ENCODE measurements at places on chromosomes 6 and 20. TPM values are rescaled to one million over a fixed set of nuclear protein-coding genes. Genes with fewer than 3 reads are reported as not detected.

Gene VWA7
- polyA plus RNA-seq = 2.5 TPM

DNA sequence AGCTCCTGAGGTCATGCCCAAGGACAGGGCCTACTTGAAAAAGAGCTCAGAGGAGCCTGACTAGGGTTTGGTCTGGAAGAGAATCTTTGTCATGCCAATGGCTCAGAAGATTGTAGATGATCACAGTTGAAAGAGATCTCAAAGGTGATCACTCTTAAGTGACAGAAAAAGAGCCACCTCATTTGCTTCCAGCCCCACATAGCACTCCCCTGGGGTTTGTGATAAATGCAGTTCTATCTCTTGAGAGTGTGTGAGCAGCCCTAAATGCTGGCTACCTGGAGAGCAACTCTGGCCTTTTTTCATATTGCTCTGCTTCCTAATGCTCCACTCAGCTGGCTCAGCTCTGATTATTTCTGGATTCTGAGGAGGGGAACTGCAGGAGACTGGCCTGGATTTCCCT is 39.3 kb downstream of the KLHL32 start:
- DNase-seq = no peak

- no peak for DNase-seq
Observed at GRCh38 chr20:14723614-14724013, 386.2 kb upstream of the FLRT3 start.

Gene HLA-DMA
- polyA plus RNA-seq = 5.6 TPM

GRCh38 chr6:105628156-105628860 is 225.4 kb upstream of the PREP start:
- no peak for DNase-seq

GRCh38 chr6:56223995-56224394 is 23.4 kb downstream of the COL21A1 start:
- DNase-seq = no peak

Gene CNBD2
- 0.17 TPM for polyA plus RNA-seq

Gene RGS19
- 5.0 TPM for polyA plus RNA-seq

DNA sequence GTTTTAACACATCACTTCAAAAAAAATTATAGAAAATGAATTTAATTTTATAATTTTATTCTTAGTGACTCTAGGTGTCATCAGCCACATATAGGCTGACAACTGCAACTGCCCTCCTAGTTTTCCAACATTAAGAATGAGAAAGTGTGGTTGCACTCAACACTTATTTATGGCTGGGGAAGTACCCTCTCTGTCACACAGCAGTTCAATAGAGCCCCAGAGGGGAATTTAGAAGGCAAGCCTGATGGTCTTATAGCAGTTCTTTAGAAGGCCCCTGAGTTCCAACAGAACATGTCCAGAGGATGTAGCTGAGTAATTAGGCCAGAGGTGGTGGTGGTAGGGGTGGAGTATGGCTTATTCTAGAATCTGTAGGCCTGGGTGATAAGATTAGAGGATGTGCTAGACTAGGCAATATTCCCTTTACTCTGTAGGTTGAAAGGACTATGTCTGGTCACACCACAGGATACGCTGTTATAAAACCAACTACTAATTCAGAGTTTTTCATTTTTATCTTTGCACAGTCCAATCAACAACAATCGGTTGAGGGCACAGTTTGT is 226.5 kb upstream of the CITED2 start:
- DNase-seq = no peak

Gene PPP1R3G
- polyA plus RNA-seq = 2.1 TPM

Gene EFCAB8
- polyA plus RNA-seq = 0.12 TPM

Gene VSTM2L
- 2.1 TPM for polyA plus RNA-seq

Gene FOXF2
- 0.19 TPM for polyA plus RNA-seq

- DNase-seq = no peak
Observed at GRCh38 chr6:159979136-159979874, 10.4 kb downstream of the IGF2R start.

Gene CLIC5
- polyA plus RNA-seq = 16.1 TPM

DNA sequence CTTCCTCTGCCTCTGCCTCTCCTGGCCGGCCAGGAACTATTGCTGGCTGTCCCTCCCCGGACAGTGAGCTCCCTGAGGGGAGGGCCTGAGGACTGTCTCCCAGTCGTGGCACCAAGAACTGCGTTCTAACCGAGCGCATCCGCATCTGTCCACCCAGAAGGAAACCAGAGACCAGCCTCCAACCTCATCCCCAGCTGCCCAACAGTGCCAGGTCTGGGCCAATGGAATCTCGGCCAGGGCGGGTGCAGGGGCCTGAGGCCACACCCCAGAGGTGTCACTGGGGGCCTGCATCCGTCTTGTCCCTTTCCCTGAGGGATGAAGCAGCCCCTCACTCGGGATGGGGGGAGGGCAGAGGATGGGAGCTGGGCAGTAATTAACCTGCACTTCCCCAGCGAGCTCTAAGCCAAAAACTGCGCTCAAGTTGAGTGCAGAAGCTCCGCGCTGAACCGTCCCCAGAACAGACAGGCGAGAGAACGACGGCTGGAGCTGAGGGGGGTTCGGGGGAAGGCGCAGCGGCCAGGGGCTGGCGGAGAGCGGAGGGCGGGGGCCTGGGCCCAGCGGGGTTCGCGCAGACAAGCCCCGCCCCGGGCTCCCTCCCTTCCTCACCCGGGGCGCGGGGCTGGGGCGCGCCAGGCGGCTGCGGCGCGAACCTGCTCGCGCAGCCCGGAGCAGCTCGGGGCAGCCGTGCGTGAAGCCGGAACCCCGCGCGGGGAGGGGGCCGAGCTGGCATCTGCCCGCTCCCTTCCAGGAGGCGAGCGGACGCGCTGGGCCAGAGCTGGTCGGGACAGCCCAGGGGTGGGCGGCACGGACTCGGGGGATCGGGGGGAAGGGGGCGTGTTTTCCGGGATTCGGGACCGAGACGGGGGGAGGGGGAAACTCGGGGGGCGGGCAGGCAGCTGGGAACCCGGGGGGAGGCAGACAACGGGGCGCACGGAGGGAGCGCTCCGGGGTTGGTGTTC is 1.4 kb downstream of the TFEB start:
- peak; percentile 56 for DNase-seq

GRCh38 chr6:47165918-47166317 is 123.8 kb upstream of the ADGRF1 start:
- no peak for DNase-seq

Gene RWDD2A
- polyA plus RNA-seq = 2.4 TPM

Gene MLN
- not detected for polyA plus RNA-seq

Gene ZBTB9
- 7.9 TPM for polyA plus RNA-seq

DNA sequence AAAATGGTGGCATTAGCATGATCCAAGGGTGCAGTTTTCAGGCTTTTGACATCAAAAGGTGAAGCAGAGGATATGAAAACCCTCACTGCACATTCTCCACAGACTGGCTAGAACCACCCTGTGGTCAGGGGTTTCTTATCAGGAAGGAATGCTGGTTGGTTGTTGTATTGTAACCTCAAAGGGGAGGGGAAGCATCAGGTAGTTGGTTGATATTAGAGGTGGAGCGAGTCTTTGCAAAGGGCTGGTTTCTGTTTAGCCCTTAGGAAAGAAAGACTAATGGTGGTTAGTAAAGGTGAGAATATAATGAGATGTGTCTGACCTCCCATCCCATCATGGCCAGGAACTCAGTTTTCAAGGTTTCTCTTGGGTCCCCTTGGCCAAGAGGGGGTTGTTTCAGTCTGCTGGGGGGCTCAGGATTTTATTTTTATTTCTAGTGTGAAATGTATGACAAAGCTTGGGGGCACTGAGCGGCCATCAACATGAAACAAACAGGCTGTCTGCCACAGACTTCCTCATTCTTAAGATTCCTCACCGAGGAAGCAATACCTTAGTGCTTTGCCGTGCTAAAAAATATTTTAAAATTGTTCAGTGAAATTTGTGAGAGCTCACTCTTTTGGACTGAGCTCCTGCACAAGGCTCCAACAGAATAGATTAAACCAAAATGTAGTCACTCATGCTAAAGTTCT is 47.5 kb upstream of the PROKR2 start:
- DNase-seq = no peak

DNA sequence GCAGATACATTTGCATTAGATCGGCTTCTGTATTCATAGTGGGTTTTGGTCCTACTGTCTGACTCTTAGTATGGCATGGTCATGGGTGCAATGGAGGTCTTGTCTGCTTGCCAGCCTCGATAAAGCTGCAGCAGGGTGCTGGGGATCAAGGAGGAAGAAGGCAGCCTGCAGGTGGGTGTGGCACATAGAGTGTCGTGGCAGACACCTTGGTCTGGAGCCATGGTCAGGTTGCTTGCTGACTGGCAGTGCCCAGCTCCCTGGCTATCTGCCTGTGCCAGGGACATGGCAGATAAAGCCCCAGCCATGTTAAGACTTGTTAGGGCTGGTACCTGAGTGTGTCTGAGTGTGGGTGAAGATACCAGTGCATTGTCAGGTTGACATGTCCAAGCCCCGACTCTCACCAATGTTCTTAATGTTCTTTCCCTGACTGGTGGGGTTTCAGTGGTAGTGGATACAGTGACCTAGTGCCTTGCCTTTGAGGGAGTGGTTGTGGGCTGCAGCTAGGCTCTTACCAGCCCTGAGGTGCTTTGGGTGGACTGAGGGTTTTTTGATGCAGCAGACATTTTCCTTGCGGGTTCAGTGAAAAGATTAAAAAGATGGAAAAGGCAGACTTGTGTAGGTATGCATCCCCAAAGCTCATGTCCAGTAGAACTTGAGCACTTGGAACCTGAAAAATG is 1.8 kb downstream of the FAM83D start:
- no peak for DNase-seq

DNA sequence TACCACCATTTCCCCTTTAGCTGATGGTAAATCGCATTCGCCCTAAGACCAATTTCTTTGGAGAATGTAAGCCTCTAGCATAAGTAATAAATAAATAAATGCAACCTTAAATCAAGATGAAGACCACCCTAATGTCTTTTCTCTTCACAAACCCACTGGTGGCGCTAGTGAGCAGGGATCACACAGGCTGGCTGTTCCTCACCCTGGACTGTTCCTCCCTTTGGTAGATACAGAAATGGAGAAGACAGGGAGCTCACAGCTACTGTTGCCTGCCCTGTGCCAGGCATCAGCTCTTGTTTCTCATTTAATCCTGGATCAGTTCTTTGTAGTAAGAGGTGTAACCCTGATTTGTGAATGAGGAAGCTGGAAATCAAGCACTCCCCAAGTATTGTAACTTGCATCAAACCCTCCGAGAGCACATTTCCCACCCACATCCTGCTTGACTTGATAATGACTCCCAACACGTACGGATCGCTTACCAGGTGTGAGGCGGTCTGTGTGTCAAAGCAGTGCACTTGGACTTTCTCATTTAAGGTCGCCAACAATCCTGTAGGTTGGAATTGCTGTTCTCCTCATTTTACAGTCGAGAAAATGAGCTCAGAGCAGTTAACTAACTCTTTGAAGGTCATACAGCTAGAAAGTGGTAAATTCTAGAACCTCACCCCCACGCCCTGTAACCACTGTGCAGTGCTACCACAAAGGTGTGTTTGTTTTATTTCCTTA is 236.1 kb downstream of the TSHZ2 start:
- DNase-seq = no peak

GRCh38 chr20:58020656-58021454 is 207.6 kb downstream of the ANKRD60 start:
- no peak for DNase-seq

Gene GTSF1L
- not detected for polyA plus RNA-seq

Gene ECI2
- polyA plus RNA-seq = 54.5 TPM

DNA sequence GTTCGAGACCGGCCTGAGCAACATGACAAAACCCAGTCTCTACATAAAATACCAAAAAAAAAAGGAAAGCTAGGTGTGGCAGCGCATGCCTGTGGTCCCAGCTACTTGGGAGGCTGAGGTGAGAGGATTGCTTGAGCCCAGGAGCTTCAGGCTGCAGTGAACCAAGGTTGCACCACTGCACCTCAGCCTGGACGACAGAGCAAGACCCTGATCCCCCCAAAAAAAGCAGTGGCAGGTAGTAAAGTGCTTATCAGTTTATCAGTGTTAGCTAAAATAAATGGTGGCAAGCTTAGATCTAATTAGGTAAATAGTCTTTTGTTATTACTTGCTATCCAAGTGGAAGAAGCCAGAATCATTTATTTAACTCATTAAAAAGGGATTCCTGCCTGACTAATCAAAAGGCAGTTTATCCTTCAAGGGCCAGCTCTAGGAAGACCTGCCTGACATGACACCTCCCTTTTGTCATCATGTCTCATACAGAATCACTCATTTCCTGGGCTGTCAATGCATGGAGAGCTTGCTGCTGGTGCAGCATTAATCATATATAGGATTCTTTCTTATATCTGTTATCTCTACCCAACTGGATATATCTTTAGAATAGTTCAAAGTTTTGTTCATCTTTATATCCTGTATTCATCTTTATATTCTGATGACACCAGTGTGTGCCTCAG is 9.6 kb downstream of the DSTN start:
- no peak for DNase-seq

DNA sequence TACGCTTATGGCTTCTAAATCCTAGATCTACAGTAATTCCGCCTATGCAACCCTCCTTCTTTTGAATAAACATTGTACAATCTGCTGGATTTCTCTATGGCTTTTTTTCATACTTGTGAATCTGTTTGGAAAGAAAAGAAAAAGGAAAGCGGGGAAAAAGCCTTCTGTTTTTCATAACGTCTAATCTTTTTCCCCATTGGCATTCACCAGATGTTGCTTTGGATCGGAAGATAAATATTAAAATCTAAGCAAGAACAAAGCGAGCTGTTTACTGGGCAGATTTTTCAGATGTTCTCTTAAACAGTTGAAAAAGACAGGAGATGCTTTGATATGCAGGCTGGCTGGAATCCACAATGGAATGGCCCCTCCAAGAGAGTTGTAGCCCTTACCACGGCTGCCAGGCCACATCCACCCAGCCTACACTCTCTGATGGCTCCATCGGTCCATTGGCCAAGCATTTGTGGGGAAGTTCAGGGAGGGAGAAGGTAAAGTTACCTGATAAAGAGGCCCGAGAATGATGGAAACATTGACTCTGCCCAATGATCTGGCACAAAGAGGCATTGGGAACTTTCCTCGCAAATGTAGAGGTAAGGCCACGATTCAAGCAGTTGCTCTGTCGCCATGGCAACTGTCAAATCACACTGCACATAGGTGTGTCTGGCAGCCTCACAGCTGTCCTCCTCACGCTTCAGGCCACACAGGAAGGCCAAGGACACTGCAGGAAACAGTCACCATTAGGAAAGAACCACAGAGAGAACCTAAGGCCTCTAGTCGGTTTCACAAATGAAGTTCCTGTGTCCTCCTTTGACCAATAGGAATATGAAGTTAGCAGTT is 70.3 kb downstream of the PKHD1 start:
- no peak for DNase-seq

Gene PTCRA
- not detected for polyA plus RNA-seq

Gene SIM1
- polyA plus RNA-seq = 4.6 TPM

GRCh38 chr6:28218312-28219248 is 6.5 kb upstream of the ZSCAN9 start:
- peak; percentile 83 for DNase-seq

Gene PEDS1
- 25.6 TPM for polyA plus RNA-seq

Gene ZBP1
- 0.17 TPM for polyA plus RNA-seq

DNA sequence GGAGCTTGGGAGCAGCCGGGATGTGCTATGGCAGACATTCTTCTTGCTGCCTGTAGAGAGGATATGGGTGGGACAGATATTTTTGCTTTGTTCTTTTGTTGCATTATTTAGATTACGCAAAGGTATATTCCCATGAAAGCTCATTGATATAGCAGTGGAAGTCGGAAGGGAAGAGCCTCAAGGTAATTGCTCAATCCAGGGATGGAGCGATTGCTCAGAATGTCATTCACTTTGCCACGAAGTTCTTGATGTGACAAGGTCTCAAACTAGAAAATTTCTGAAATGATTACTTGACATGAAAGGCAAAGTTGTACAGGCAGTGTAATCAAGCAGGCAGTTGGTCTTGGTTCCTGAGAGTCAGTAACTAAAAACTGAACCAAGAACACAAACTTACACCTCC is 615.6 kb upstream of the CDH4 start:
- no peak for DNase-seq

Gene PLG
- polyA plus RNA-seq = 2.9 TPM

- DNase-seq = no peak
Observed at GRCh38 chr6:161732594-161732993, 458.7 kb upstream of the AGPAT4 start.
